Activated CD8-positive, alpha-beta T cell treated with anti-CD3 and anti-CD28 coated beads for 36 hours (primary cell): ENCODE measurements at places on chromosomes 2 and 18. TPM values are rescaled to one million over a fixed set of nuclear protein-coding genes. Genes with fewer than 3 reads are reported as not detected.
A peak's percentile ranks its signal among the peaks of the same experiment; 100 is the strongest.

DNA sequence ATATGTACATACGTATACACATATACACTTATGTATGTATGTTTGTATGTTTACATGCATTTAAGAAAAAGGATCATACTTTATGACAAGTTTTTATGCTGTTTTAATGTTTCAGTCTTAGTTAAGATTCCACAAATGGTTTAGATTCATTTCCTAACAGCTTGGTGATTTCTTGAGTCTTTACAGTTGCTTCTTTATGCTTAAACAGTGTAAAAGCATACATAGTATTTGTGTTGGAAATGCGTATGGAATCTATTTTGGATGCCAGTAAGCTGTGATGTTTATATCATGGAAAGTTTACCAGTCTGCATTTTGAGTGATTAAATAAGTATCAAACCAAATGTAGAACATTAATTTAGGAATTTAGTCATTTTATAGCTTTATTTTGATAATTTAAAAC, 55.4 kb downstream of the AGFG1 start:
- no peak for DNase-seq

DNA sequence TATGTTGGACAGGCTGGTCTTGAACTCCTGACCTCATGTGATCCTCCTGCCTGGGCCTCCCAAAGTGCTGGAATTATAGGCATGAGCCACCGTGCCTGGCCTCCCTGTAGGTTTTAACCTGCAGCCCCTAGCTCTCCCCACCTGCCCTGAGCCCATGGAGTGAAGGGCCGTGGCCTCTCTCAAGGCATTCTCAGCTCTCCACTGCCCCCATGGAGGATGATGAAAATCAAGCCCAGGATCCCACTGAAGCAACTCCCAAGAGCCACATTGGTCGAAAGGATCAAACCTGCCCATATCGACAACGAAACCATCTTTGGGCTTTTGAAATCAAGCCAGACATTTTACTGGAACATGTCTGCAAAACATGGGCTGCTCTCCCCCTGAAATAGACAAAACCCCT, 22.4 kb upstream of the CREG2 start:
- no peak for DNase-seq

DNA sequence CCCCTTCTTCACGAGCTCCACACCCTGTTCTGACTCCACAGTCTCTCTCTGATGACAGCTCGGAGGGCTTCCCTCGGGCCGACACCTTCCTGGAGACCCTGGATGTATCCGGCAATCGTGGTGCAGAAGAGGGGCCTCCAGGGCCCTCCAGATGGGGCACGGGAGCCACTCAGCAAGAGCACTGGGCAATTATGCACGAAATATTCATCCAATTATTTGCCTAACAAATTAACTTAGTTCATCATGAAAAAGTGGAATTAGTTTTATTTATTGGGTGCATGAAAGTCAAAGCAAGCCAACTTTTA, 277.3 kb upstream of the HDAC4 start:
- no peak for DNase-seq

DNA sequence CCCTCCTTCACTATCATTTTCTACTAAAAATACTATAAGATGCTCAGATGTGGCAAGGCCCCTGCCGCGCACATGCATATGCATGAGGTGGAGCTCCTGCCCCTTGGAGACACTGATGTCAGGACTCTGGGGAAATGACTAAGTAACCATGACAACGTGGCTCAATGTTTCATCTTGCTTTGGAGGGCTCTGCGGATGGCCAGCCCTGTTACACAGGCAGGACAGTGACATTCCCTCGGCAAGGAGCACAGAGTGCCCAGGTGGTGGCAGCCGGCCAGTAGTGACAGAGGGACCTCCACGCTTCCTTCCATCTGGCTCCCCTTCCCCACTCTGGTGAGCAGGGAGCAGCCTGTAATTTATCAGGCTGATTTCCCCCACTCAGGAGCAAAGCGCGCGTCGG, 364.1 kb downstream of the SS18 start:
- DNase-seq = no peak

- DNase-seq = no peak
Observed at GRCh38 chr2:226794751-226795171, 4.9 kb downstream of the IRS1 start.

GRCh38 chr2:100793982-100794381, 26.0 kb upstream of the NPAS2 start:
- no peak for DNase-seq

DNA sequence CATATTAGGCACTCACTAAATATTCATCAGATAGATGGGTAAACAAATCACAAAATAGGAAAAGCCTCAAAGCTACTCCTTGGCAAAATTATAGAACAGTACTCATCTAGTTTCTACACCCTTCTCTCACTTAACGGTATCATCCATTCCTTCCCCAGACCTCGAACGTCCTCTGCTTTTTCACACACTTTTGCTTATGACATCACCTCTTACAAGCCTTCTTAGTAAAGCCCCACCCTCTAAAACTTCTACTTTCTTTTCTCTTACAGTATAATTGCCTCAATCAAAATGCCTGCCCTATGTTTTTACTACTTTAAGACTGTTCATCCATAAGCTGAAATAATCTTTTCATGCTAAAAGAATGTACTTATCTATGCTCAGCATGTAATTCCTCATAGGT, 8.1 kb downstream of the CHN1 start:
- DNase-seq = no peak

- no peak for DNase-seq
Observed at GRCh38 chr2:14975381-14975780, 342.9 kb downstream of the LRATD1 start.

DNA sequence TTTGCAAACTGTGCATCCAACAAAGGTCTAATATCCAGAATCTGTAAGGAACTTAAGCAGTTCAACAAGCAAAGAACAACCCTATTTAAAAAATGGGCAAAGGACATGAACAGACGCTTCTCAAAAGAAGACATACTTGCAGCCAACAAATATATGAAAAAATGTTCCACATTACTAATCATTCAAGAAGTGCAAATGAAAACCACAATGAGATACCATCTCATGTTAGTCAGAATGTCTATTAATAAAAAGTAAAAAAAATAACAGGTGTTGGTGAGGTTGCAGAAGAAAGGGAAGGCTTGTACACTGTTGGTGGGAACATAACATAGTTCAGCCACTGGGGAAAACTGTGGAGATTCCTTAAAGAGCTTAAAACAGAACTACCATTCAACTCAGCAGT, 126.2 kb downstream of the NAT8 start:
- no peak for DNase-seq

DNA sequence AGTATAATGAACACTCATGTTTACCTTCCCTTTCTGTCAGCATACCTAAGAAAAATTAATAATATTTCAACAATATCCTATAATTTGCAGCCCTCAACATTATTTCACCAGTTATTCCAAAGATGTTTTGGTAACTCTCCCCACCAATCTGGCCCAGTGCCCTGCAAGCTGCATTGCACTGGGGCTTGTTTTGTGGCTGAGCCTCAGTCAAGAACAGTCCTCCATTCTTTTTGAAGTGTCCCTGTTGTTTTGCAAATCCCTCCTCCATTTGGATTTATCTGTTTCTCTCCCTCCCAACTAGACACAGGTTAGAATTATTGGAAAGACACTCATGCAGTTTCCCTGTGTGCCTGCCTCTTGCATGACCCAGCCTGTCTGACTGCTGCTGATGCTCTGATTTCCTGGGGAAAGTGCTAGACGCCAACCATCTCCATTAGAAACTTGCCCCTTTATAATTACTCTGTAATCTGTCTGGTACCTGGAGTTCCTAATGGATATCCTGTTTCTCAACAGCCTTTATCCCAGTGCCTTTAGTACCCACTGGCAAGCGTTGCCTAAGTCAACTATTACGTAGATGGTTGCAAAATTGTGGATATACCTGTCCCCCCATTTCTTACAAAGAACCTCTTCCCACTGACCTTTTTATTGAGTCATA, 60.2 kb downstream of the EIF5B start:
- no peak for DNase-seq

DNA sequence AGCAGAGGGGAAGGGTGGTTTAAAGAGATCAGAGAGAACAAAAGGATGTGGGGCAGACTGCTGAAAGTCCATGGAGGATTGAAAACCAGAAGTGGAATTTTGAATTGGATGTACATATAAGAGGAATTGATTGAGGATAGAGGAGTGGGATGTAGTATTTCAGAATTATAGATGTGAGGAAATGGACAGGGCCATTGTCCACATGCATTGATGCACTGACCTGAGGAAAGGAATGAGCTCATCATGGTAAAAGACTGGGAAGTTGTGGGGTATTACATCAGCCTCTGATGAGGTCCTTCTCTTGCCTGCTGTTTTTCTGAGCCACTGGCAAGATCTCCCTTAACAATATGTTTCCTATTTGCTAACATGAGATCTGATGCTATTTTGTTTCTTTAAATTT, 365.7 kb upstream of the FANCL start:
- no peak for DNase-seq

GRCh38 chr2:55952415-55952814, 28.8 kb upstream of the EFEMP1 start:
- no peak for DNase-seq

- no peak for DNase-seq
Observed at GRCh38 chr2:127057371-127058245, 49.3 kb downstream of the BIN1 start.

GRCh38 chr2:33083699-33084387, 137.1 kb downstream of the LTBP1 start:
- no peak for DNase-seq

GRCh38 chr2:20423847-20424246, 23.0 kb upstream of the RHOB start:
- no peak for DNase-seq

DNA sequence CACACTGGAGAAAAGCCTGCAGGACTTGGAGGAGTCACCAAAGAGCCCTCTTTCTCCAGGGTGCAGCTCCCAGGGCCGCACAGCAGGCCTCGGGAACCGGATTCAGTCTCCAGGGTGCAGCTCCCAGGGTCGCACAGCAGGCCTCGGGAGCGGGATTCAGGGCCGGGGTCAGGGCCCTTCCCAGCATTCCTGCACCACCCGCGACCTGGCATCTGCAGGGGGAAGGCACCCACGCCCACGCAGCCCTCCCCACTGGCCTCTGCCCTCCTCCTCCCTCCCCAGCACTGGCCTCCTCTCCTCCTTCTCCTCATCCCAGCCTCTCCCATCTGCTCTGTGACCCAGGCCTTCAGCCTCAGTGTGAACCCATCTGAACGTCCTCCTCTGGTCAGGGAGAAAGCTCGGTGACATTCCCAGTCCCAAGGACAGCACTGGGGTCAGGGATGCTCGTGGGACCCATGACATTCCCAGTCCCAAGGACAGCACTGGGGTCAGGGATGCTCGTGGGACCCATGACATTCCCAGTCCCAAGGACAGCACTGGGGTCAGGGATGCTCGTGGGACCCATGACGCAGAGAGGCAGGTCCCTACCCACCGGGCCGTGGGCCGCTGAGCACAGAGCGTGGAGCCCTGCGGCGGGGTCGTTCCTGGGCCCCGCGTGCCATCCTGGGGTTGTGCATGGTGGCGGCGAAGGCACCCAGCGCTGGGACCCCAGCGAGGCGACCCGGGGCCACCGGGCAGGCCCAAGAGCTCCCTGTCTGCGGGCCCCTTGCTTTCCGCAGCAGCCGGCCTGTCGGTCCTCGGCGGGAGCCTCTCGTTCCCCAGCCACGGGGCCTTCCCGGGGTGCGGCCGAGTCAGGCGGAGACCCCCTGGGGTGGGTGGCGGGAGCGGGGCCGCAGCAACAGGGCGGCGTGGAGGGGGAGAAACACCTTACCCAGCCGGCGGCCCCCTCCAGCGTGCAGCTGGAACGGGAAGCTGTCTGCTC, 550.2 kb upstream of the SALL3 start:
- DNase-seq = no peak

DNA sequence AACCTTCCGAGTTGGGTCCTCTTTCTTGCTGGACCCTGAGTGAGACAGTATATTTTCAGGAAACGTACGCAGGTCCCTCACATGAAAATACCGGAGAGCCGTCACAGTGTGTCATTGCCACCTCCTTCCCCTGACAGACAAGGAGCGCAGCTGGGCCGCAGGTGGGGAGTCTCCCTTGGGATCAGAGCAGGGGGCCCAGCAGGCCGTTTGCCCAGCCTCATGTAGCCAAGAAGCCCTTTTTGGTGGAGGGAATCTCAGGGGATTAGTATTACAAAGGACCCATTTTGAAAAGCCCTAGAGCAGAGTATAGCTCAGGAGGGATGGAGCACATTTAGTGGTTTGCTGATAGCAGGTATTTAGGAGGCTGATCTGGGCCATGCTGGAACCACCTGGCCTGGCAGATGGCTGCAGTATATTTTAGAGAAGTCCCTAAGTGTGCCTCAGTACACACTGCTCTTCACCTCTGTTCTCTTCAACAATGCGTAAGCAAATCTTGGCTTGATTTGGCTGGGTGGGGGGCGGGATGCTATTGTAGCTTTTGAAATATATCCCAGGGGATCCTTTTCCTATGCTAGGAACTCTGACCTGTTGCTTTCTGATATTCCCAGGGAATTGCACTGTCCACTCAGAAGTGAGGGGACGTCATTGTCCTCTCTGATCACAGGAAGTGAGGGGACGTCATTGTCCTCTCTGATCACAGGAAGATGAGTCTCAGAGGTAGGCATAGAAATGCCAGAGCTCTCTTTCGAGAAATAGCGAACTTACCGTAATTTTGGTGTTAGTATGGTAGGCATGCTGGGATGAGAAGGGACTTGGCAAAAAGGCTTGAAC, 171.9 kb downstream of the HRH4 start:
- DNase-seq = no peak

- DNase-seq = peak; percentile 31
Observed at GRCh38 chr2:207225773-207226172, 60.0 kb upstream of the KLF7 start.

GRCh38 chr2:101119431-101119830, 31.8 kb downstream of the TBC1D8 start:
- no peak for DNase-seq

- no peak for DNase-seq
Observed at GRCh38 chr18:11405804-11406203, 203.6 kb upstream of the SLC35G4 start.

Gene ALK
- total RNA-seq = not detected

Gene MROH2A
- total RNA-seq = not detected

Gene ZNF892
- total RNA-seq = 3.3 TPM

Gene LIMS2
- total RNA-seq = 22.1 TPM

Gene EFEMP1
- total RNA-seq = not detected

Gene GYPC
- total RNA-seq = 172 TPM

Gene TTN
- 4.3 TPM for total RNA-seq

Gene ZAP70
- total RNA-seq = 218 TPM

Gene MAB21L4
- not detected for total RNA-seq
